ENCODE measurements at places on chromosomes 3 and 15. TPM values are rescaled to one million over a fixed set of nuclear protein-coding genes. Genes with fewer than 3 reads are reported as not detected.

RAB6B gene
- 7.8 TPM for total RNA-seq

GCHFR gene
- total RNA-seq, result 3.8 TPM

- peaks cover 16% of the 10 kb centered on the region for H3K4me1 ChIP-seq
- H3K36me3 ChIP-seq, result peaks cover 6% of the 10 kb centered on the region
- H3K27ac ChIP-seq, result peak overlapping the region; percentile 83
- no peaks in the 10 kb centered on the region for H3K27me3 ChIP-seq
- peak; percentile 89 for DNase-seq
- peak overlapping the region; percentile 85 for H3K4me3 ChIP-seq
These were observed 495 bp downstream of the CDC25A start for GRCh38 chr3:48187579-48188265.

DNA sequence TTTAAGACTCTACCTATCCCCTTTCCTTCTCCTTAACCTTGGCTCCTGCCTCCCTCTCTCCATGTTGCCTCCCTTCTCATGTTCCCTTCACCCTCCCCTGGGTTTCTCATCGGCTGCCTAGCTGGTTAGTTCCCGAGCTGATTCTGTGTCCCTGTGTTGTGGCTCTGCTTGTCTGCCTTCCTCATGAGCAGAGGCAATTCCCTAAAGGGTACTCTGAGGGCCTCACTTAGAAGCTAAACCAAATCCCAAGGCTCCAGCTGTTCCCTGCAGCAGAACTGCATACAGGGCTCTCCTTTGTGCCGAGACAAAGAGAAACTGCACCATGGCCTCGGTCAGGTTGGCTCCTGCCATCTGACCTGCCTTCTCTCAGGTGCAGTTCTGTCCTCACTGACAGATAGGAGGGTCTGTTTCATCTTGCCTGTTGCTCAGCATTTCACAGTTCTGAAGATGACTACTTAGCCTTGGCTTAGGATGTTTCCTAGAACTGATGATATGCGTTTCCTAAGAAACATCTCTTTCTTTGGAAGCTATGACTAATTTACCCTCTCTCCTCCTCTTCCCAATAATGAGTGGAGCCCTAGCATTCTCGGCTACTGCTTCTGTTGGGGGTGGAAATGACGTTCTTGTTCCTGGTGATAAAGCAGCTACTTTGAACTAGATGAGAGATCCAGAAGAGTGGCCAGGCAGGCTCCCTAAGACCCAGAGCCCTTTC, 27.1 kb downstream of the DUOX1 start:
- peaks cover 7% of the 10 kb centered on the region for H3K36me3 ChIP-seq
- peaks cover 2% of the 10 kb centered on the region for H3K4me1 ChIP-seq
- H3K27ac ChIP-seq, result no peak overlapping the region
- no peak for DNase-seq

- H3K4me3 ChIP-seq, result no peak overlapping the region
- H3K4me1 ChIP-seq, result peaks cover 10% of the 10 kb centered on the region
- H3K27ac ChIP-seq, result no peak overlapping the region
- H3K36me3 ChIP-seq, result peaks cover 17% of the 10 kb centered on the region
- DNase-seq, result no peak
These were observed 205.2 kb downstream of the RBMS3 start for GRCh38 chr3:29486096-29486495.
